ENCODE measurements at places on chromosomes 13 and 19. TPM values are rescaled to one million over a fixed set of nuclear protein-coding genes. Genes with fewer than 3 reads are reported as not detected.

The KIR2DL1 gene
- not detected for total RNA-seq

DNA sequence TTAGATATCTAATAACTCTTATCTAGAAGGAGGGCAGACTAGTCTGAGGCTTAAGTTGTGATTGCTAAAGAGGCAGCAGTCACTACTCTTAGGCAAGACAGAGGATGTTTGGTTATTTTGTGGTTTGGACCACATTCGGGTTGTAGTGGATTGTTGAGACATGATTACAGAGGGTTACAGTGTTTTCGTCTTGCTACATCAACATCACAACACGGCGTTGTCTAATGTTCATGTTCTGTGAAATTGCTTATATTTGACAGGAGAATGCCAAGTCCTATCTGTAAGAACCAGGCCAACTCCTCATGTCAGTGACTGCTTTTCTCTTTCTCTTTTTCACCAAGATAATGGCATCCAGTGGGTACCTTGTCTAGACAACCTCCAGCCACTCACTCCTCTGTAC, 16.8 kb upstream of the TM9SF2 start:
- peaks cover 16% of the 10 kb centered on the region for H3K27me3 ChIP-seq
- H3K4me1 ChIP-seq: 0 out of 2 replicates have a peak, but pooled peaks cover 1% of the 10 kb centered on the region
- H3K27ac ChIP-seq: no peak overlapping the region
- no peak overlapping the region for H3K4me3 ChIP-seq

The TMEM238 gene
- not detected for total RNA-seq

DNA sequence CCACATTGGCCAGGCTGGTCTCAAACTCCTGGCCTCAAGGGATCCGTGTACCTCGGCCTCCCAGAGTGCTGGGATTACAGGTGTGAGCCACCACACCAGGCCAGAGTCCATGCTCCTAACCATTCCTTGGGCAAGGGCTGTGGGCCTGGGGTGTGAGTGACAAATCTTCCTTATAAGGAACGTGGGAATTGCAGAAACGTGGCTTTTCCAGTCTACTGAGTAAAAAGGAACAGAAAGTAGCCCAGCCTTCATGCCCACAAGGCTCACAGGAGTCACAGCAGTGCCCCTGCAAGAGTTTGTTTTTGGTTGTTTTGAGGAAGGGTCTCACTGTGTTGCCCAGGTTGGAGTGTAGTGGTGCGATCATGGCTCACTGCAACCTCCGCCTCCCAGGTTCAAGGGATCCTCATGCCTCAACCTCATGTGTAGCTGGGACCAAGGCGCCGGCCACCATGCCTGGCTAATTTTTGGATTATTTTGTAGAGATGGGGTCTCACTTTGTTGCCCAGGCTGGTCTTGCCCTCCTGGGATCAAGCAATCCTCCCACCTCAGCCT, 5.1 kb downstream of the MYPOP start:
- no peaks in the 10 kb centered on the region for H3K27me3 ChIP-seq
- H3K4me3 ChIP-seq: no peak overlapping the region
- no peak for DNase-seq
- H3K36me3 ChIP-seq: peaks cover 32% of the 10 kb centered on the region

DNA sequence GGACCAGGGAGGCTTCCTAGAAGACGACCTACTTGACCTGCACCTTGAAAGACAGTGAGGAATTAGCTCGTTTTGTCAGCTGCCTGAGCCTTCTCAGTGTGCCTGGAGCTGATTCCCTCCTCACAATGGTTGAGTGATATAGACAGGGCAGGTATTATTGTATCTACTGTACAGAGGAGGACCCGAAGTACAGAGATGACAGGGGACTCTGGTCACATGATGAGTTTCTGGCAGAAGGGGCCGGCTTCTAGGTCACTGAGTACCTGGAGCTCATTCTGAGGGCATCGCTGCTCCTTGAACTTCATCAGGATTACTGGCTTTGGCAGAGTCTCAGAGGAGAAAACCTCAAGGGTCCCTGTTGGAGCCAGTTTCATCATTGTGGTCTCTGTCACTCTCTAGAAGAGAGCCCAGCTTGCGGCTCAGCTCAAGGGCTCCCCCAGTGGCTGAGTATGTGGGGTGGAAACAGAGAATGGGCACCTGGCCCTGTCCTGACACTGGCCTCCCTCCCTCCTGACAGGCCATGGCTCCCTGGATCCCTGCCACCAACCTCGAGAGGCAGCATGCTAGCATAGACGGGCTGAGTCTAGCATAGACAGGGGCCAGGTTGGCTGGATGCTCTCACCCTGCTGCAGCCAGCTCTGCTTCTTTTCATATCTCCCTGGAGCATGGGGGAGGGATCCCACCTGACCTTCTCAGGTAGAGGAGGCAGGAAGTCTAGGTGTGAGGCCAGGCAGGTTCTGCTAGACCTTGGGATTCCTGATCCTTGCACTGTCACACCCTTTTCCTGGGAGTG, 38.7 kb downstream of the NFIX start:
- no peaks in the 10 kb centered on the region for H3K27me3 ChIP-seq
- peaks cover 45% of the 10 kb centered on the region for H3K4me1 ChIP-seq
- H3K36me3 ChIP-seq: peaks cover 24% of the 10 kb centered on the region
- DNase-seq: peak; percentile 45

DNA sequence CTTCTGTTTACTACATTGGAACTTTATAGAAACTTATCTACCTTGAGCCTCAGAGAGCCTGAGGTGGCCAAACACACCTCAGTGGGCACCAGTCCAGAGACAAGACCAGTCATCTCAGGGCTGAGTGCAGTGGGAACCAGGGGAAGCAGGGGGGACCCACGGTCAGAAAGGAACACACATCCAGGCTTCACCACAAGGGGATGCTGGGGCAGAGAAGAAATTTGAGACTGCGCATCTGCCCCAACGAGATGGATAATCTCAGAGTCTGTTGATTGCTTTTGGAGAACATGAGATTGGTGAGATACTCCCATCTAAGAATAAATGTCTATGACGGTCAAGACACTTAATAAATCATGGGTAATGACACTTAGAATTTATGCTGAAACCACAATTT, 98.7 kb downstream of the DOCK9 start:
- no peak overlapping the region for H3K27ac ChIP-seq
- no peak for DNase-seq
- H3K27me3 ChIP-seq: no peaks in the 10 kb centered on the region
- H3K36me3 ChIP-seq: no peaks in the 10 kb centered on the region
- no peak overlapping the region for H3K4me3 ChIP-seq

GRCh38 chr13:48146122-48146521, 51.2 kb upstream of the MED4 start:
- no peak overlapping the region for H3K27ac ChIP-seq
- no peaks in the 10 kb centered on the region for H3K4me1 ChIP-seq
- H3K36me3 ChIP-seq: no peaks in the 10 kb centered on the region
- DNase-seq: no peak
- H3K4me3 ChIP-seq: no peak overlapping the region

DNA sequence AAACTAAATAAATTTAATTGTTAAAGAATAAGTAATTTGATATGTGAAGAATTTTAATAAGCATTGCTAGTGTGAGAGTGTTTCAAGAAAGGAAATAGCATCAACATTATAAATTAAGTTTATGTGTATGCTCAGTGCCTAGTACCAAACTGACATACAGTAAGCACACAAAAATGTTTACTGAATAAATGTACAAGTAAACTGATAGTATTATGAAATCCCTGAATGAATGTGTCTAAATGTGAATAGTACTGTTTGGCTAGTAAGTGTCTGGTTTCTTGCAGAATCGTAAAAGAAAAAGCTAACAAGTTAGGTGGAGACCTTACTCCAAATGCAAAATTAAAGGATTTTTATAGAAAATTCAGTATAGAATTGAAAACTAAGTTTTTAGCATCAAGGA, 233.6 kb downstream of the PCDH9 start:
- H3K36me3 ChIP-seq: no peaks in the 10 kb centered on the region
- 0 out of 2 replicates have a peak, but pooled peaks cover 3% of the 10 kb centered on the region for H3K4me1 ChIP-seq
- no peak overlapping the region for H3K27ac ChIP-seq
- H3K27me3 ChIP-seq: no peaks in the 10 kb centered on the region
- no peak overlapping the region for H3K4me3 ChIP-seq

DNA sequence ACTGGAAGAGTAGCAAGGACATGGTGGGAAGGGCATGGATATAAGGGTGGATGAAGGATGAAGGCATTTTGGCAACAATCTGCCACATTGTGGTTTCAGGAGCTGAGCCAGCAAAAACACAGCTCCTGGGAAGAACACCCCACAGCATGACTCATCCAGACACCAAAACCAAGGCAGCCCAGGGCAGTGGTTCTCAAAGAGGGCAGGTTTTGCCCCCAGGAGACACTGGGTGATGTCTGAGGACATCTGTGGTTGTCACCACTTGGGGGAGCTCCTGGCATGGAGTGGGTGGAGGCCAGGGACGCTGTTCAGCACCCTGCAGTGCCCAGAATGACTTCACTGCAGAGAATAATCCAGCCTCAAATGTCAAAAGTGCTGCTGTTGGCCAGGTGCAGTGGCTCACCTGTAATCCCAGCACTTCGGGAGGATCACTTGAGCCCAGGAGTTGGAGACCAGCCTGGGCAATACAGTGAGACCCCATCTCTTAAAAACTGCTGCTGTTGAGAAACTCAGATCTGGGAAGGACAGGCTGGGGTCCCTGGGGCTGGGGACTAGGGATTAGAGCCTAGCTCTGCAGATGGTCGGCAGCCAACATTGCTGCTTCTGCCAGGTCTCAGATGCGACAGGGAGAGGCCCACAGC, 16.1 kb downstream of the ZFR2 start:
- no peak overlapping the region for H3K27ac ChIP-seq
- H3K4me1 ChIP-seq: no peaks in the 10 kb centered on the region
- H3K36me3 ChIP-seq: no peaks in the 10 kb centered on the region
- DNase-seq: peak; percentile 60
- H3K4me3 ChIP-seq: no peak overlapping the region
- H3K27me3 ChIP-seq: peaks cover 21% of the 10 kb centered on the region

GRCh38 chr19:19460761-19461265, 54.5 kb downstream of the TSSK6 start:
- peaks cover 11% of the 10 kb centered on the region for H3K36me3 ChIP-seq
- peak overlapping the region; percentile 88 for H3K27ac ChIP-seq
- H3K4me1 ChIP-seq: peaks cover 66% of the 10 kb centered on the region
- no peak overlapping the region for H3K4me3 ChIP-seq

GRCh38 chr19:12913851-12914690, 5.0 kb downstream of the SYCE2 start:
- H3K36me3 ChIP-seq: no peaks in the 10 kb centered on the region
- DNase-seq: no peak
- H3K27ac ChIP-seq: no peak overlapping the region
- H3K4me1 ChIP-seq: peaks cover 6% of the 10 kb centered on the region
- H3K4me3 ChIP-seq: no peak overlapping the region

The BABAM1 gene
- 101 TPM for total RNA-seq

GRCh38 chr13:27583645-27584044, 36.7 kb downstream of the LNX2 start:
- no peak for DNase-seq
- no peak overlapping the region for H3K27ac ChIP-seq
- H3K27me3 ChIP-seq: no peaks in the 10 kb centered on the region
- H3K4me3 ChIP-seq: no peak overlapping the region
- peaks cover 3% of the 10 kb centered on the region for H3K4me1 ChIP-seq

GRCh38 chr19:39754971-39755370, 17.1 kb upstream of the CLC start:
- DNase-seq: no peak
- no peaks in the 10 kb centered on the region for H3K4me1 ChIP-seq
- H3K27ac ChIP-seq: no peak overlapping the region
- peaks cover 1% of the 10 kb centered on the region for H3K27me3 ChIP-seq
